Activated naive CD8-positive, alpha-beta T cell treated with anti-CD3 and anti-CD28 coated beads, Interleukin-2, amount 10 ng/mL, durations not matched to agents 7 days and 5 days (primary cell): ENCODE measurements at places on chromosomes 16 and 17.
A peak's percentile ranks its signal among the peaks of the same experiment; 100 is the strongest.

GRCh38 chr16:84478172-84478947 is 26.1 kb downstream of the MEAK7 start:
- H3K27ac ChIP-seq: no peak overlapping the region
- DNase-seq: no peak
- H3K36me3 ChIP-seq: peaks cover 64% of the 10 kb centered on the region
- H3K4me1 ChIP-seq: peaks cover 6% of the 10 kb centered on the region
- no peaks in the 10 kb centered on the region for H3K27me3 ChIP-seq

GRCh38 chr16:46822270-46822669 is 8.7 kb downstream of the C16orf87 start:
- no peaks in the 10 kb centered on the region for H3K27me3 ChIP-seq
- no peak overlapping the region for H3K4me3 ChIP-seq
- DNase-seq: no peak

DNA sequence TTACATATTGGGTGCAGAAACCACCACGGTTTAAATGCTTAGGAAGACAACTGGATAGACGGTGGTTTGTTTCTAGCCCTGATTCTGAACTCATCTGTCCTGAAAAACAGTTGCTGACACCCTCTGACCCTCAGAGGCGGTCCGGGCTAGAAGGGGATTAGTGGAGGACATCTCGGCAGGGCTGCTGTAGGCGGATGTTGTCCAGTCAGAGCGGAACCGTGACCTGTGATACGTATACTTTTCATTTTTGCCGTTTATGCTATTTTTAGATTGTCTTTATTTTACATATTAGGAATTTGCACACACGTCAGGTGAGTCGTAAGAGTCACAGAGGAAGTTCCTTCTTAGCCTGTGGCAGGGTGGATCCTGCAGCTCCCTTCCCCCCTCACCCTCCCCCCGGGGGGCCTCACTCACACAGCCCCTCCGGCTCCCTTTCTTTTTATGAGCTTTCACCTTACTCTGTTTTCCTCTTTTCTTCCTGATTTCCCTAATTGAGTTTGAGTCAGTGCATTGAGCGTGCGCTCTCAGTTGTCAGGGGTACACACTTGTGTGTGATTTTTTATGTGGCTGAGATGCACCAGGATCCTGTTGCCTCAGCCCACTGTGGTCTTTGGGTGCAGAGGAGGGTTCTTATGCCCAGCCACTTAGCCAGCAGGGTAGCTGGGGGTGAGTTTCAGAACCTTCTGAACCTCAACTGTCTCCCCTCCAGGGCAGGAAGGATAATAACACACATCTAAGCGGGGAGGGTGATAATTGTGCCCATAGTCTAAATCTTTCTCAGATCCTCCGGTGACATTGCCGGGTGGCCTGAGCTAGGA is 211.1 kb upstream of the CHMP6 start:
- H3K27ac ChIP-seq: peak overlapping the region; percentile 96
- peak; percentile 64 for DNase-seq
- peaks cover 30% of the 10 kb centered on the region for H3K36me3 ChIP-seq
- no peaks in the 10 kb centered on the region for H3K27me3 ChIP-seq
- peaks cover 63% of the 10 kb centered on the region for H3K4me1 ChIP-seq

GRCh38 chr17:72882426-72882825 is 210.1 kb downstream of the SLC39A11 start:
- peaks cover 15% of the 10 kb centered on the region for H3K36me3 ChIP-seq
- no peaks in the 10 kb centered on the region for H3K27me3 ChIP-seq
- no peak overlapping the region for H3K4me3 ChIP-seq
- H3K4me1 ChIP-seq: no peaks in the 10 kb centered on the region
- no peak for DNase-seq

DNA sequence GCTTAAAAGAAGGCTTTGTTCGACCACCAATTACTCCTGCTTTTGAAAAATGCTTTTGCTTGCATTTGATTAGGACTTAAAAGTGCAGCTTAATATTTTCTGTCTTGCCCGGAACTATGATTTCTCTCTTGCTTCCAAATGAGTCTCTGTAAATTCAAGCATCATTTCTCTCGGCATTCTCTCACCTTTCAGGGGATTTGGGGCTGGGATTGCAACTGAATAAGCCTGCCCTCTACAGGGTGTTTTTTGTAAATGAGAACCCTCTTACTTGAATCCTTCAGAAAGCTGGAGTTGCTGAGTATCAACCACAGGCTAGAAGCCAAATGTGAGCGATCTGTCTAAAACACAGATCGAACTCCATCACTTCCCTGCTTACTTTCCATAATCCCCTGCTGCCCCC is 234.6 kb downstream of the TMEM114 start:
- DNase-seq: no peak
- H3K4me1 ChIP-seq: no peaks in the 10 kb centered on the region
- no peak overlapping the region for H3K27ac ChIP-seq
- H3K36me3 ChIP-seq: no peaks in the 10 kb centered on the region
- H3K4me3 ChIP-seq: no peak overlapping the region
